GM23338 (cell line): ENCODE measurements at places on chromosomes 12 and 14. TPM values are rescaled to one million over a fixed set of nuclear protein-coding genes. Genes with fewer than 3 reads are reported as not detected.

GRCh38 chr12:6528539-6529235 is 5.6 kb upstream of the GAPDH start:
- peaks cover 25% of the 10 kb centered on the region for H3K4me1 ChIP-seq
- peak overlapping the region; percentile 47; the same call in 1 of the 2 replicates for H3K27ac ChIP-seq
- peaks cover 73% of the 10 kb centered on the region for H3K36me3 ChIP-seq
- DNase-seq = peak; percentile 47
- H3K27me3 ChIP-seq = no peaks in the 10 kb centered on the region

Gene BHLHE41
- 1.6 and 3.7 TPM in 2 replicates for total RNA-seq

DNA sequence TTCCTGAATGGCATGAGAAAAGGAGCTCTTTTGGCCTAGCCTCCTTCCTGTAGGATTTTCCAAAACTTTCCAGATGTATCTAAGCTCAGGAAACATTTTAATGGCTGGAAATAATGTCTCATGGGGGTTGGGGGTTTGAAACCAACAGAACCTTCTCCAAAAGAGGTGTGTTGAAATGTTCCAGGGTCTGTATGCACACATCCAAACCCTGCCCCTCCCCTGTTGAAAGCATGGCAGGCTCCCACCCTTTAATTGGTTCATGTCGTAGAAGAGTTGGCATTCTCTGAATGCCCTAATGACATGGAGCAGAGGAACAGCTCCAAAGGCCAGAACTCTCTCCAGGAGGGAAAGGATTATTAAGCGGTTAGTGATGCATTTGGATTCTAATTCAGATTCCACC is 353.2 kb downstream of the ZFP36L1 start:
- no peaks in the 10 kb centered on the region for H3K27me3 ChIP-seq
- no peaks in the 10 kb centered on the region for H3K4me1 ChIP-seq
- DNase-seq = no peak
- no peak overlapping the region for H3K27ac ChIP-seq
- no peaks in the 10 kb centered on the region for H3K36me3 ChIP-seq
- no peak overlapping the region for H3K4me3 ChIP-seq

Gene GSC
- 0.97 TPM in 1 of 2 replicates, not detected in the other for total RNA-seq

DNA sequence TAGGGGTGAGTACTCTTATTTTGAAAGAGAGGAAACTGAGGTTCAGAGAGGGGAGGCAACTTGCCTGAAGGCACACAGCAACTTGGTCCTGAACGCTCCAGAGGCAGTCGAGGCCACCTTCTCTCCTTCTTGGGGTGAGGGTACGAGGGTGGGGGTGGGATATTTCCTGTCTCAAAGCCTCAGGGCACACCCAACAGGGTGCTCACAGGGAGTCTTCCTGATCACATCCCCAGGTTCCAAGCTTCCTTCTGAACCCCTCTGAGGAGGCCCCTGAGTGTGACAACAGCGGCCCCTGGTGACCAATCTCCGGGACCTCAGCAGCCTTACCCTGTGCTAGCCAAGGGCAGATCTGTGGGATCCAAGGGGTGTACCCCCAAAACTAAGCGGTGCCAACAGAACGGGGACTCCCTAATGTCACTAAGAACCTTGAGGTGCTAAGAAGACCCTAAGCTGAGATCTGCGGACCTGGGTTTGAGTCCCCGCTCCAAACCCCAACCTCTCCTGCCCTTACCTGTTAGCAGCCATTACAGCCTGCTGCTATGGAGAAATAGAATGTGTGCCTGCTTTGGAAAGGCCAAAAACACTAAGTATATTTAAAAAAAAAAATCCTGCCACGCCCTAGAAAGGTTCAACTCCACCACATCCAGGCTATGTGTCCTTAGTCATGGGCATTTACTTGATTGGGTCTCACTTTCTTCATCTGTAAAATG is 57.9 kb downstream of the TRPV4 start:
- no peaks in the 10 kb centered on the region for H3K36me3 ChIP-seq
- no peak overlapping the region for H3K4me3 ChIP-seq
- peak; percentile 87 for DNase-seq
- H3K4me1 ChIP-seq = no peaks in the 10 kb centered on the region
- no peak overlapping the region for H3K27ac ChIP-seq
- no peaks in the 10 kb centered on the region for H3K27me3 ChIP-seq

DNA sequence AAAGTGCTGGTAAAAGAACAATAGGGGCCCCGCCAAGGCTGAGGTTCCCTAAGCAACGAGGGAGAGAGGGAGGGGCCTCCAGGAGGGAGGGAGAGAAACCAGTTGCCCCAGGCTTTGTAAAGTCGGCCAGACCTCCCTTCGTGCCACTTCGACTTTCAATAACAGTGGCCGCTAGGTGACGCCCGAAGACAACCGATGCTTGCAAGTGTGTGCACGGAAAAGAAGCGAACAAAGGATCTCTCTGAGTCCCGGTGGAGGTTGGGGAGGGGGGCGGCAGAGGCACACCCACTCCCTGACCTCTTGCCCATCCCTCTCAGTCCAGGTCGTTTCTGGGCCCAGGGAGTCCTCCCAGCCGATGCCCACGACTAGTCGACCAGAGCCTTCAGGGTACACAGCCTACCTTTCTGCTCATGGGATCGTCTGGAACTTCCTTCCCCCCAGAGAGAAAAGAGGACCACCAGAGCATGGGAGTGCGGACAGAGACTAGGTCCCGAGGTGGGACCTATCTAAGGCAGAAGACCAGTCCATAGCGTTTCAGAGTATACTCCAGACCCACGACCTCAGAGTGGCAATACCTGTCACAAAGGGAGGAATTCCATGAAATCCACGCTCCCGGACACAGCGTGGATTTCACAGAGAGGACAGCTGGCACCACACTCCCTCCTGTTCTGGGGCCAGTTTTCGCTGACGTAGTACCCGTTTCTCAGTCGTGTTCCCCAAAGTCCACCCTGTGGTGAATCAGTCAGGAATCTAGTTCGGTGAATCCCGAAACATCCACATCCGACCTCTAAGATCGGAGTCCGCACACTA is 262.7 kb upstream of the ALG10B start:
- DNase-seq = peak; percentile 71
- H3K36me3 ChIP-seq = no peaks in the 10 kb centered on the region; the same call in 1 of the 2 replicates
- no peak overlapping the region for H3K27ac ChIP-seq
- H3K4me3 ChIP-seq = peak overlapping the region; percentile 36; the same call in 1 of the 2 replicates
- no peaks in the 10 kb centered on the region for H3K27me3 ChIP-seq

- no peaks in the 10 kb centered on the region for H3K36me3 ChIP-seq
- H3K4me3 ChIP-seq = no peak overlapping the region
- H3K27me3 ChIP-seq = no peaks in the 10 kb centered on the region
- DNase-seq = no peak
- peaks cover 11% of the 10 kb centered on the region for H3K4me1 ChIP-seq
Observed at GRCh38 chr14:67668559-67668958, 5.9 kb downstream of the VTI1B start.

- DNase-seq = peak; percentile 84
- peaks cover 100% of the 10 kb centered on the region for H3K27me3 ChIP-seq
- no peaks in the 10 kb centered on the region for H3K36me3 ChIP-seq
Observed at GRCh38 chr12:48000878-48001504, 3.3 kb downstream of the COL2A1 start.

GRCh38 chr12:82694970-82695369 is 8.3 kb downstream of the TMTC2 start:
- no peak overlapping the region for H3K4me3 ChIP-seq
- H3K27ac ChIP-seq = no peak overlapping the region
- no peak for DNase-seq
- no peaks in the 10 kb centered on the region for H3K27me3 ChIP-seq
- peaks cover 11% of the 10 kb centered on the region; the same call in 1 of the 2 replicates for H3K4me1 ChIP-seq

Gene MIP
- not detected in 2 replicates for total RNA-seq

Gene NFE2
- total RNA-seq = 0.27 and 1.3 TPM in 2 replicates
